ENCODE measurements at places on chromosomes 11 and 22.

- no peak for DNase-seq
Measured at GRCh38 chr22:27591060-27591459, 210.5 kb downstream of the MN1 start.

DNA sequence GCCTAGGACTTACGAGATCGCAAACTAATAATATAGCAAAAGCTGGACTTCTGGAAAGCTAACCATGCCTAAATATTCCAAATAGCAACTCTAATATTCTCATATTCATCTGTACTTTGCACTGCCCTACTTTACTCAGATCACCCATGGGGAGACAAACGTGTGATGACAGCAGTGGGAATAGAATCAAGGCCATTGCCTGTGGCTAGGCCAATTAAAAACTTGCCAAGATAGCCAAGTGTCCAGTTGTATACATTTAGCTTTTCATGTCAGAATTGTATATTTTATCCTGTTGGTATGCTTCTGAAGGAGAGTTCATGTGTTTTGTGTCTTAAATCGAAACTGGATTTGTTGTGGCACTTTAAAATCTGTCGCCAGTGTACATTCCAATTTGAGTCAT is 1.2 kb upstream of the CEP126 start:
- DNase-seq: no peak

DNA sequence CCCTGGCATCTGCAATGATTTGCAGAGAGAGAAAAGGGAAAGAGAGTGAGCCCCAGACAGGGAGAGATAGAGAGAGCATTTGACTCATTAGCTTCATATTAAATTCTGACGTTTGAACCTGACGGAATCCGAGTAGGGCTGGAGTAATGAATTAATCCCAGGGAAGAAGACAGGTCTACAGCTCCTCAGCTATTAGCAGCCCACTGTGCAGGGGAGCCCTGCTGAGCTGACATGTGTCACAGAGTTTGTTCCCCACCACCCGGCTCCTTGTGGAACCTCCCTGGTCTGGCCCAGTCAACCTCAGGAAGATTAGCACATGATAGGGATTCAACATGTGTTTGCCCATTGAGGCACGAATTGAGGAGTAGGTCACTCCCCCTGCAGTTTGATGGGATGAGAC is 404.0 kb downstream of the BUD13 start:
- DNase-seq: no peak

GRCh38 chr11:103601225-103601846 is 435.1 kb upstream of the DDI1 start:
- DNase-seq: peak; percentile 21
